ENCODE measurements at places on chromosomes 2 and 18.

- DNase-seq = no peak
Observed at GRCh38 chr18:77087393-77088141, 45.0 kb downstream of the MBP start.

- no peak for DNase-seq
Observed at GRCh38 chr2:8573942-8574195, 108.0 kb upstream of the ID2 start.

- DNase-seq = no peak
Observed at GRCh38 chr2:100801402-100801801, 18.5 kb upstream of the NPAS2 start.

- no peak for DNase-seq
Observed at GRCh38 chr2:53668624-53669026, 99.0 kb upstream of the CHAC2 start.

GRCh38 chr18:13272416-13272815 lies 53.9 kb downstream of the LDLRAD4 start:
- DNase-seq = no peak

GRCh38 chr2:60297296-60298005 lies 256.0 kb downstream of the BCL11A start:
- peak; percentile 88 for DNase-seq

- no peak for DNase-seq
Observed at GRCh38 chr2:43934567-43934966, 61.2 kb downstream of the LRPPRC start.

DNA sequence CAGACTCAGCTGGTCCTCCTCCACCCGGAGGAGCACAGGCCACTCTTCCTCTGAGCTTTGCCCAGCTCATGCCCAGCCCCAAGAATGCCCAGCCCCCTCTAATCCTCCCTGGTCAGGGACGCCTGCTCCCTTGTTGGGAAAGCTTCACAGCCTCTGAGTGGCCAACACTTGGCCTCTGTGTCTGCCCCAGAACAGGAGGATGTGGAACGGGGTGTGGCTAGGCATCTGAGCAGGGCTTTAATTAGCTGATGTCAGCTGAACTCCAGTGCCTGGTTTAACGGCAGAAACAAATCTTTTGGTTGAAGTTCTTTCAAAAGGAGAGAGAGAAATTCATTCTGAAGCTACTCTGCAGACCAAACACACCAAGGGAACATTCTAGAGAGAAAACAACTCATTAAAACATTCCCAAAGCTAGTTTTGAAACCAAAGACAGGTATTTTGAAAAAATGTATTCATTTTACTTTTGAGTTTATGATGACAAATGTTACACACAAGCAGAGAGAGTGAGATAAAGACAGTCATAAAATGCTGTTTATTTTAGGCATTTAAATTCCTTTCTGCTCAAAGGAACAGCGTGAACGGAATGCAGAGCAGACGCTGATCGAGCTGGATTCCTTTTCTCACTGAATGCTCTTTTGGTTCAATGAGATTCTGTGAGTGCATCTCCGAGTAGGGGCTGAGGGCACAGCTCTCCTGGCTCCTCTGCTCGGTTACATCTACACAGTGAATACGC lies 63.8 kb downstream of the RTP5 start:
- DNase-seq = no peak

GRCh38 chr2:17850151-17850550 lies 28.3 kb upstream of the KCNS3 start:
- DNase-seq = no peak

- DNase-seq = no peak
Observed at GRCh38 chr18:3528231-3528630, 78.3 kb downstream of the TGIF1 start.

GRCh38 chr2:230068016-230068650 lies 591 bp downstream of the SLC16A14 start:
- DNase-seq = peak; percentile 77

- peak; percentile 90 for DNase-seq
Observed at GRCh38 chr2:27890146-27890923, at the start of the genes BABAM2 and RBKS. Gene BABAM2 (plus strand): TSS chr2:27890729. CDS start chr2:27894557, 3,828 bp downstream. Gene RBKS (minus strand): TSS chr2:27890387. CDS start chr2:27890345, 42 bp downstream.

- no peak for DNase-seq
Observed at GRCh38 chr2:142598846-142599245, 278.6 kb upstream of the KYNU start.

GRCh38 chr2:197809064-197809463 lies 4.7 kb downstream of the PLCL1 start:
- no peak for DNase-seq

- no peak for DNase-seq
Observed at GRCh38 chr2:180970016-180970415, 10.4 kb upstream of the UBE2E3 start.

DNA sequence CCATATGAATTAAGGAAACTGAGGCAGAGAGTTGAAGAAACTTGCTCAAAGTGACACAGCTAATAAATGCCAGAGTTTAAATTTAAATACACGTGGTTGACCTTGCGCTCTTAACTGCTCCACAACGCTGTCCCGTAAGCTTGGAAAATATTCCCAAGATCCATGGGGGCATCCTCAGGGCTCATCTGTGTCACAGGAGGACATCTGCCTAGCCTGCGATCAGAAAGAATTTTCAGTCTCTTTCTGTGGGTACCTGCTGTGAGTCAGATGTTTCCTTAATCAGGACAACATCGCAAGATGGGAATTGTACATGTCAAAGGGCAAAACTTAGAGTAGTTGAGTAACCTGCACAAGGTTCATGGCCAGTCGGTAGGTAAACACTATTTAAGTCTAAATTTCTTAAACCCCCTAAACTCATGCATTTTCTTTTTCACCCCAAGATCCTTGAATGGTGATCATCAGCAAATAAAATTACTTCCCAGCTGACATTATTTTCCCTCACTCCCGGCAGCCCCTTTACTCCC lies 1.4 kb downstream of the CMPK2 start:
- no peak for DNase-seq

DNA sequence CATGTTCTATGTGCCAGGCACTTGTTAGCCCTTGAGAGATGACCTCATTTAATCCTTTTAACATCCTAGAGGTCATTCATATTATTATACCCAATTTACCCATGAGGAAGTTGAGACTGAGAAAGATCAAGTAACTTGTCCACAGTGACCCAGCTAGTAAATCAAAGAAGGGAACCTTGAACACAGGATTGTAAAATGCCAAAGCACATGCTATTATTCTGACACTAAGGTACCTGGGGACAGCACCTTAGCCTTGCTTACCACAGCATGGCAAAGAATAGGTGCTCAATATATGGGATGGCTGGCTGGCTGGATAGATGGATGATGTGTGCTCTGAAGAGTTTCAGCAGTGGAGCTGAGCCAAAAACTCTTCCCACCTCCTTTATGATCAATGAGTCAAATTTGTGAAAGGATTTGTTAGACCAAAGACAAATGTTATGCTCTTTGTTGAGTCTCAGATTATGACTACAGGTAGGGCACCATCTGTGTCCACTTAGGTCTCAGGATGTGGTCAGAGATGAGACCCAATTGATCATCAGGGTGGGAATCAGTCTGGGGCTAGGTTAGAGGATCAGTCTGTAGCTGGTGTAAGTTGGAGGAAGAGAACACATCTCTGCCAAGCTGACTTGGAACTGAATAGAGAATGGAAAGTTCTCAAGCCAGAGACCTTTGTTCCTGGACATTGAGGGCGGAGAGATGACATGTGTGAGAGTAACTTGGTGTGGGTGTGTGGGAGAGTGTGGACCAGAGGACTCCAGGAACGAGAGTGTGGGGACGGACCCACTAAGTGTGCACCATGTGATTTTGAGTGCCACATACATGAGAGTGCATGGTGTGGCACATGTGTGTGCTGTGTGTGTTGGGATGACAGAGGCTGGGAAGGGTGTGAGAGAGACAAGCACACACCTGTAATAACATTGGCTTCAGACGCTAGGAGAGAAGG lies 16.3 kb upstream of the PKDCC start:
- no peak for DNase-seq

DNA sequence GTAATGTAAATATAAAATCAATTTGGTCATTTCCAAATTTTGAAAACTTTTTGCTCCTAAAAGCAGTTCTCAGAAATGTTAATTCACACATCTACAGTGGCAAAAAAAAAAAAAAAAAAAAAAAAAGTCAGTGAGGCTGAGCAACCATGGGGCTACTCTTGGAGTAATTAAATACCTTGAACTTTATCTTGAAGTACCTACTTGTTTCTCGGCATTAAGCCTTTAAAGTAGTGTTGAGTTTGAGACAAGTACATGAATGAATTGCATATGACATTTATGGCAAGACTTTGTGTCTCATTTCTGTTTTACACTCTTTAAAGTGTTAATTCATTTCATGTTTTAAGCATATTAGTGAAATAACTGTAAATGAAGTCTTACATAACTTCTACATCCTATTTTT lies 613.3 kb downstream of the XIRP2 start:
- no peak for DNase-seq

GRCh38 chr2:152466980-152467676 lies 132.2 kb downstream of the FMNL2 start:
- no peak for DNase-seq

DNA sequence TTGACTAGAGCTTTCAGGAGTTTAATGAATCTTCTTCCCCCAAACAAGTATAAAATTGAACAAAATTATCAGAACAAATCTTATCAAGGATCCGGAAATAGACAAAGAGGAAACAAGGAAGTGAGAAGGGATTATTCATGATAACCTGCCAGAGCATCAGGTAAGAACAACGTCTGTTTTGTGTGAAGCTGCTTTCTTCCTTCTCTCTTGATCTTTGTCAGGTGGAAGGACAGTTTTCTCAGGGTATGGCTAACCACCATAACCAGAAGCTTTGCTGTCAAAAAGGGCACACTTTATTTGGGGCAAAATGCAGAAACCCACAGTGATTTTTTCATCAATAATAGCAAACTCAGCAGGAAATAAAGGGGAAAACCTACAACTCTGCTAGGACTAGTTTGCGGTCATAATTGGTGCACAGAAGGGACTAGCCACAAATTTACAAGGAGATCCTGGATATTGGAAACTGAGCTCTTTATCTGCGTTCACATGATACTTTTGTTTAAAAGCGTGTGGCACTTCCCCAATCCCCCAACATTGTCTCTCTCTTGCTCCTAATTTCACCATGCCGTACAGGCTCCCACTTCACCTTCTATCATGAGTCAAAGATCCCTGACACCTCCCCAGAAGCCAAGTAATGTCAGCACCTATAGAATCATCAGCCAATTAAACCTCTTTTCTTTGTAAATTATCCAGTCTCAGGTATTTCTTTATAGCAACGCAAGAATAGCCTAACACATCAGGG lies 124.2 kb downstream of the FSIP2 start:
- DNase-seq = no peak

GRCh38 chr2:225274751-225275150 lies 124.8 kb upstream of the NYAP2 start:
- no peak for DNase-seq

DNA sequence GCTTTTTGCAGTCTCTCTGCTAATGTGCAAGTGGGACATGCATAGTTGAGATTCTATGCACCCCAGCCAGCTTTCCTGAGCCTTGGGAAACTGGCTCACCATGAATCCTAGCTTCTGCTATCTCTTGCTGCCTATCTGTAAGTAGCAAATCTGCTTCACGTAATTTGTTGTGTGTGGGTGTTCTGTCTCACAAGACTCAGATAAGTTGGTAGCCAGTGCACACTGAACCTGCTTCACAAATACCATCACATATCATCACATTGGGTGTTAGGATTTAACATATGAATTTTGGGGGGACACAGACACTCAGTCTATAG lies 13.9 kb upstream of the VRK2 start:
- no peak for DNase-seq

DNA sequence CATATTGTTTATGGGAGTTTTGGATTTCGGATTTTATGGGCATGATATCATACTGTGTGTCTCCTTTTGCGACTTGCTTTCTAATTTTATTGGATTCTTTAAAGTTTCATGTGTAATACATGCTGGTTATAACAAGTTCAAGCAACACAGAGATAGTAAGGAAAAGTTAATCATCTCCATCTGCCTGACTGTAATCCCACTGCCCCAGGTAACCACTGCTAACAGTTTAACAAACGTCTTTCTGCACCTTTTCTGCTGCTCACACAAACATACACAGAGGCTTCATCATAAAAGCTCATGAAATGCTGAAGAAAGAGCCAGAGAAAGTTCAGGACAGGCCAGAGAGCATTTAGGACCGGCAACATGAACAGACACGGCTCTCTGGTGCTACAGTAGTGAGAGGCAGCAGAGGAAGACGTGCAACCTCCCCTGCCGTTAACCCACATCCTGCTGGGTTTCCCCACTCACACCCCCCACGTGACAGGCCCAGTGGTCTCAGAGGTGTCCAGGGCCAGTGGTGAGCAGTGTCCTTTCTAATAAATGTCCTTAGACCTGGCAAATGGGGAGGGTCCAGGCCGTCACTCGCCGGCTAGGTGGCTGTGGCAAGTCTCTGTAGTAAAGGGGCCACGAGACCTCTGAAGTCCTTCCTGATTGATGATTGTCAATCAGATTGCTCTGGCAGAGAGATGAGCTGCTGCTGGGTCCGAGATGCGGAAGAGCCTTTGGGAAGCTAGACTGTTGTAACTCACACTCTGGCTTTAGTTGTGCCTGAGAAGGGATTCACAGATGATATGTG lies 43.0 kb upstream of the SLC1A4 start:
- DNase-seq = no peak

- no peak for DNase-seq
Observed at GRCh38 chr18:14093307-14093915, 38.8 kb downstream of the ZNF519 start.

- no peak for DNase-seq
Observed at GRCh38 chr18:57466307-57466706, 31.1 kb downstream of the ONECUT2 start.

DNA sequence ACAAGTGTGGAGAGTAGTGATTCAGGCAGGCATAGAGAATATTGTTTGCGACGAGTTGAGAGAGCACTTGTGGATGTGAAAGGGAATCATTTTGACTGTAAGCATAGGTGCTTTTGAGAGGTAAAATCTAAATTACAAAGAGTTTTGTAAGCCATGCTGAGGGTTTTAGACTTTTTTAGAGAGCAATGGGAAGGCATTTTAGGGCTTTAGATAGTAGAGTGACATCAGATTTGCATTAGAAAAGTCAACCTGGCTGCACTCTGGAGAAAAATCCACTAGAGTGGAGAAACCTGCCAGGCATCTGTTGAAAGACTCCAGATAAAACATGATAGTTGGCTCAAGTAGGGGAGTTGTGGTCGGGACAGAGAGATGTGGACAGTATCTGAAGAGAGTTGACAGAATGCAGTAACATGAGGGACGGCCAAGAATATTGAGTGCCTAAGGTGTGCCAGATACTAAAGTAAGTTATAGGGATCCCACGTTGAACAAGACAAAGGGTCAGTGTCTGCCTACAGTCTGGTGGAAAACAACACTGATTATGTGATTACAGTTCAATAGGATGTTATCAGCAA lies 91.7 kb upstream of the MYO3B start:
- DNase-seq = no peak

DNA sequence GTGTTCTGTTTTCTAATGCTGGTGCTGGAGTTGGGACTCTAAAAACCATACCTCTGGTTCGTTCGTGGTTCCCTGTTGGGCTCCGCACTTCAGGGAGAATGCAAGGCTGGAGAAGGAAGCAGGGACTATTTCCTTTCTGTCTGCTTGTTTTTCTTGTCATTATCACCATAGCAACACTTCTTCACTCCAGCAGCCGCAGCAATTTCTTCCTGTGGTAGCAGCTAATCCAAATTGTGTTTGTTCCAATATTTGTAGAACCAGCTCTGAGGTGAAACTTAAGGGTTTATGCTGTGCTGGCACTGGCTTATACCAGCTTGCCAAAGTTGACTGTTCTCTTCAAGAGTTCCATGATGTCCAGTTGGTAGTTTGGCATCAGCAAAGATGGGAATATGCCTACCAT lies 301.4 kb upstream of the SYT4 start:
- DNase-seq = no peak

All from H9 (cell line).